ENCODE measurements at places on chromosomes 7 and 10.

GRCh38 chr10:4429571-4429970 is 396.4 kb upstream of the AKR1E2 start:
- no peaks in the 10 kb centered on the region for H3K36me3 ChIP-seq
- no peak overlapping the region for H3K27ac ChIP-seq
- peaks cover 4% of the 10 kb centered on the region for H3K27me3 ChIP-seq
- H3K4me1 ChIP-seq, result 0 out of 2 replicates have a peak, but pooled peaks cover 11% of the 10 kb centered on the region

- no peaks in the 10 kb centered on the region for H3K27me3 ChIP-seq
- peaks cover 30% of the 10 kb centered on the region for H3K4me1 ChIP-seq
- H3K36me3 ChIP-seq, result no peaks in the 10 kb centered on the region
- H3K27ac ChIP-seq, result no peak overlapping the region
- no peak for DNase-seq
Measured at GRCh38 chr10:69232252-69232651, 12.1 kb downstream of the HKDC1 start.

GRCh38 chr10:128280271-128280670 is 154.0 kb upstream of the MKI67 start:
- no peaks in the 10 kb centered on the region for H3K36me3 ChIP-seq
- DNase-seq, result no peak
- no peak overlapping the region for H3K4me3 ChIP-seq

GRCh38 chr7:128106821-128107220 is 75.6 kb upstream of the LRRC4 start:
- no peaks in the 10 kb centered on the region for H3K36me3 ChIP-seq
- peaks cover 30% of the 10 kb centered on the region for H3K27me3 ChIP-seq
- peaks cover 16% of the 10 kb centered on the region for H3K4me1 ChIP-seq

DNA sequence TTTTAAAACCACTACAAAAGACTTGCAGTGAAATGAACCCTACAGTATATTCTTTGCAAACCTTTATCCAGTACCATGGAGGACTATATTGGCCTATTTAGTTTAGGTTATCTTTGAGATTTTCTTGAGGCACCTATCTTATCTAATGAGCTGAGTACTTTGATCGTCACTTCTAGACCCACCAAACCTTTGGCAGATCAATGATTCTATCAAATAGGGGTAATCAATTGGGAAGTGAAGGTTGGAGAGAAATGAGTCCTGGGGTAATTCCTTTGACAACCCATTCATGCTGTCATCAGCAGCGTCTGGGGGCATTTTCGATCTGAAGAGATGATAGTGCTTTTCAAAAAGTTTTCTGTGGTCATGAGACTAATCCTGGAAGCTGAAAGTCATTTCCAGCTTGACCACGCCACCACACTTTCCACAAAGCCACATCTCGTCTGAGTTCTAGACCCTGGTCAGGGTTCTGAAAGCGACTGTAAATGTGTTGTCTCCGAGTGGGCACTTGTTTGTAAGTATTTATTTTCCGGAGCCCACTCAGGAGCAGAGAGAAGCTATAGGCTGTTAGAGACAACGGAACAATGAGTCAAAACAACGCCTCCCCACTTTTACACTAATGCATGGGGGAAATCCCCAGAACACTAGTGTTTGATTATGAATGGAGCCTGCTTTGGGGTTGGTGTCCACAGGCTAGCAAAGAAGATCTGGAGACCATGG is 4.8 kb downstream of the EGR2 start:
- no peak overlapping the region for H3K27ac ChIP-seq
- no peak overlapping the region for H3K4me3 ChIP-seq
- peaks cover 7% of the 10 kb centered on the region for H3K27me3 ChIP-seq
- no peaks in the 10 kb centered on the region for H3K36me3 ChIP-seq

- H3K36me3 ChIP-seq, result no peaks in the 10 kb centered on the region
- no peak overlapping the region for H3K27ac ChIP-seq
- H3K27me3 ChIP-seq, result no peaks in the 10 kb centered on the region
- peaks cover 22% of the 10 kb centered on the region for H3K4me1 ChIP-seq
- DNase-seq, result peak; percentile 28
Measured at GRCh38 chr10:34966040-34966439, 124.1 kb downstream of the CUL2 start.

DNA sequence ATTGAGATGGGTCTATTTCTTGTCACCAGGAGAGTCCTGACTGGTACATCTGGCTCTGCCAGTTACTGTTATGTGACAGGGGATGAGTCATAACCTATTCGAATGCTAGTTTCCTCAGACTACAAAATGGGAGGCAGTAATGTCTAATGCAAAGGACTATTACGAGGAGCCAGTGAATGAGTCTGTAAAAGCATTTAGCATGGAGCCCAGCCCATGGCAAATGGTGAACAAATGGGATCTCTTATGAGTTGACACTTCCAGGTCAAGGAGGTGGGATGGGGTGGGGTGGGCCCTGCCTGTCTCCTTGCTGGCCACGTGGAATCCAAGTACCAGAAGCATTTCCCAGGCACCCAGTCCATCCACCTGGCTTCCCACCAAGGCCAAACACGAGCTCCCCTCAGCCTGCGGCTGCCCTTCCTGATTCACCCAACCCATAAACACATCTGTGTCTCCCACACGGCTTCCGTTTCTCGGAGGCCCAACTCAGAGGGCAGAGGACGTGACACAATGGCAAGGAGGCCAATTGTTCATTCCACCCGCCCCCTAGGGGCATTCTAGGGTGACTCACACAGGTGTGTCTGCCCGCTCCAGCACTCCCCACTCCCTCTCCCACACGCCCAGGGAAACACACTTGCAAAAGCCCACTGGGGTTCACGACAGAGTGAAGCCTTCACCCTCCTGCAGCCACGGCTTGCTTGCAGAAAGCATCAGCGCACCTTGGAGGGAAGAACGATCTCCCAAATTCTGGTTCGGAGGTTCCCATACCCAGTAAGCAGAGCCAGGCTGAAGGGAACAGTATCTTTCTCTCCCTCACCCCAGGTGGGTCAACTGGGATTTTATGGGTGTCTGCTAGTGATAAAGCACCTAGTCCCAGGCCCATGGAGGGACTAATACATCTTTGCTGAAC is 109.8 kb downstream of the SH3PXD2A start:
- H3K36me3 ChIP-seq, result peaks cover 14% of the 10 kb centered on the region
- H3K27ac ChIP-seq, result no peak overlapping the region
- DNase-seq, result no peak
- no peak overlapping the region for H3K4me3 ChIP-seq
- H3K4me1 ChIP-seq, result no peaks in the 10 kb centered on the region
- no peaks in the 10 kb centered on the region for H3K27me3 ChIP-seq

DNA sequence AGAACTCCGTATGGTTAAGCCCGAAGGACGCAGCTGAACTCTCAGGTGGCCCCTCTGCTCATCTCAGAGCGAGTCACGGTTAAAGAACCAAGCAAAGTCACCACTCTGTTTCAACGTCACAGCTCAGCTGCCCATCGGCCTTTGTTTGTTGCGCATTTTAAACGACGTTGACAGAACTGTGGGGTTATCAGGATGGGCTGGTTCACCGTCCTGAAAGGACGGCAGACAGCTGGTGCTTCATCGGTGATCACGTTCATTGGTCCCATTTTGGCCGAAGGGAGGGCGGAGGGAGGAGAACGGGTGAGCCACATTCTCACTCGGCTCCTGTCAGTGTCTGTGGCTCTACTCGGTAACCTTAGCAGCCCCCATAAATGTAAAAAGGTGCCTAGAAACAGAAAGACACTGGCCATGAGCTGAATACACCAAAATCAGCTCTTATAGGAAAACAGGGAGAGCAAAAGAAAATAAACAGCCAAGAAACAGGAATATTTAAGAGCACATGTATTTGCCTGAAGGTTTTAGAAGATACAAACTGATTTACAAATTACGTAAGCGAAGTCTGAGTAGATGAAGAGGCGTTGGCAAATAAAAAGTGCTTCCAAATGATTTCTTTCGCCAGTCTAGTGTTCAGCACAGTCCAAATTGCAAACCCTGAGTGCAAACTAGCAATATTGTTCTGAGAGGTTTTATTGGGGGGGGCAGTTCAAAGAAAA is 8.4 kb downstream of the PRKAG2 start:
- no peak overlapping the region for H3K27ac ChIP-seq
- H3K4me3 ChIP-seq, result no peak overlapping the region
- H3K27me3 ChIP-seq, result peaks cover 8% of the 10 kb centered on the region
- peaks cover 13% of the 10 kb centered on the region for H3K4me1 ChIP-seq
- H3K36me3 ChIP-seq, result no peaks in the 10 kb centered on the region

DNA sequence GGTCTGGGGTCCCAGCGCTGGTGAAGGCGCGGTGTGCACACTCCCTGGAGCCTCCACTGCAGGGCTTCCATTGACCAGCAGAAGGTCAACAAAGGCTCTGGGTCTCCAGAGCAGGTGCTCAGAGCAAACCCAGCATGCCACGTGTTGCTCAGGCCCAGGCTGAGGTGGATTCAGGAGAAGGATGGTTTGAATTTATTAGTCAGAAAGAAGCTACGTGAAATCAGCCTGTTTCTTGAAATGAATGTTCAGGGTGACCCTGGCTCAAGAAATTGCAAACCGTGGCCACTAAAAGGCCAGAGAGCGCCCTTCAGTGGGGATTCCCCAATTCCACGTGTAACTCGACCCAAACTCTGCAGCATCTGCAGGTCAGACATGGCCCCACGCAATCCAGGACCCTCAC is 82.7 kb upstream of the PFKP start:
- no peak overlapping the region for H3K4me3 ChIP-seq
- H3K27me3 ChIP-seq, result peaks cover 4% of the 10 kb centered on the region
- no peak overlapping the region for H3K27ac ChIP-seq
- H3K4me1 ChIP-seq, result peaks cover 19% of the 10 kb centered on the region
- no peak for DNase-seq

GRCh38 chr7:35908331-35909216 is 107.7 kb downstream of the SEPTIN7 start:
- no peak overlapping the region for H3K27ac ChIP-seq
- no peak for DNase-seq
- no peaks in the 10 kb centered on the region for H3K4me1 ChIP-seq
- H3K4me3 ChIP-seq, result no peak overlapping the region

GRCh38 chr10:5292196-5292735 is 72.5 kb upstream of the UCN3 start:
- H3K4me3 ChIP-seq, result no peak overlapping the region
- H3K36me3 ChIP-seq, result no peaks in the 10 kb centered on the region
- H3K27ac ChIP-seq, result no peak overlapping the region
- peaks cover 6% of the 10 kb centered on the region for H3K27me3 ChIP-seq
- no peak for DNase-seq
- peaks cover 37% of the 10 kb centered on the region for H3K4me1 ChIP-seq

DNA sequence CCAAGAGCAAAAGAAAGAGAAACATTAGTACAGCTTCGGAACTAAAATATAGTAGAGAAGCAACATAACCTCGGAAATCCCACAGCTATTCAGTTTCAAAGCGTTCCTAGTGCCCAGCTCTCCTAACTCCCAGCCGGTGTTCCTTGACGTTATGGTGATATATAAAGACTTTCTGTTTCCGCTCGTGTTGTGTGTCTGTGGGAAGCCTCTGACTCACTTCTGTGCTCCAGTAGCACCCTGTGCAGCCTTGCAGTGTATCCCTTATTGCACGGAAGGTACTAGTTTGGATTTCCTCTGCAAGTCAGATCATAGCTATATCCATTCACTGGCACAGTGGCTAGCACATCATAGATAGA is 535 bp downstream of the ASAH2B start:
- peak; percentile 15 for DNase-seq
- H3K36me3 ChIP-seq, result no peaks in the 10 kb centered on the region
- peak overlapping the region; percentile 61 for H3K27ac ChIP-seq
- peaks cover 18% of the 10 kb centered on the region for H3K4me1 ChIP-seq
- H3K27me3 ChIP-seq, result no peaks in the 10 kb centered on the region
- peak overlapping the region; percentile 75 for H3K4me3 ChIP-seq

GRCh38 chr10:125094806-125095205 is 65.6 kb downstream of the CTBP2 start:
- no peaks in the 10 kb centered on the region for H3K4me1 ChIP-seq
- H3K27ac ChIP-seq, result no peak overlapping the region
- DNase-seq, result no peak

GRCh38 chr10:74917481-74918077 is 91.2 kb downstream of the KAT6B start:
- DNase-seq, result peak; percentile 83
- H3K36me3 ChIP-seq, result no peaks in the 10 kb centered on the region
- no peak overlapping the region for H3K4me3 ChIP-seq

DNA sequence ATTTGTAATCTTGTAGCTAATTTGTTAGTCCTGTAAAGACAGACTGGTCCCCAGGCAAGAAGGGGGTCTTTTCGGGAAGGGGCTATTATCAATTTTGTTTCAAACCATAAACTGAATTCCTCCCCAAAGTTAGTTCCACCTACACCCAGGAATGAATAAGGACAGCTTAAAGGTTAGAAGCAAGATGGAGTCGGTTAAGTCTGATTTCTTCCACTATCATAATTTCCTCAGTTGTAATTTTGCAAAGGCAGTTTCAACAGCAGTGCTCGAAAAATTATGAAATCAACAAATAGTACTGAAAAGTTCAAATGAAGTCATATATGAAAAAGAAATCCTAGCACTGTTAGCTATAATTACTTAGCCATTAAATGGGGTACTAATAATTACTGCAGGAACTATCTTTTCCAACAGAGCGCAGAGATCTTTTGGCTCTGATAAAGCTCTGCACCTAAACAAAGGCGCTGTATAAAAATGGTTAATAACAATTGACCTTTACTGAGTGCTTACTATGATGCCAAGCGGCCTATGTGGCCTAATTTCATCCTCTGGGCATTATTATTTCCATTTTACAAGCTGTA is 756 bp upstream of the SEC24C start:
- H3K36me3 ChIP-seq, result peaks cover 14% of the 10 kb centered on the region
- peak overlapping the region; percentile 92 for H3K27ac ChIP-seq
- DNase-seq, result no peak
- H3K4me1 ChIP-seq, result peaks cover 35% of the 10 kb centered on the region
- H3K27me3 ChIP-seq, result no peaks in the 10 kb centered on the region

DNA sequence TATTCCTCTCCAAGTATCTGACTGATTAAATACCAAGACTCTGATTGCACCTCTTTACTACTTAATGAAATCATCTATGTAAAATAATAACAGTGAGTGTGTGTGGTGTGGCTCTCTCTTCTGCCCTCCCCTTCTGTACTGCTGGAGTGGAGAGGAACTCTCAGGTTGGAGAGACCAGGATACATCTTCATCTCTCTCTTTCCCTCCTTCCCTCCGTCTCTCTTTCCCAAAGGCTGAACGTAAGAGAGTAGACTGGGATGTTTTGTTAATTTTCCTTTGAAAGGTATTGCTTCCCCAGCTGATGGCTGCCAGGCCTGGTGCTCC is 272 bp upstream of the GJC3 start:
- H3K27me3 ChIP-seq, result no peaks in the 10 kb centered on the region
- no peak overlapping the region for H3K27ac ChIP-seq
- DNase-seq, result no peak
- no peaks in the 10 kb centered on the region for H3K36me3 ChIP-seq
- H3K4me1 ChIP-seq, result peaks cover 48% of the 10 kb centered on the region
